Activated T-helper 17 cell treated with anti-CD3 and anti-CD28 coated beads, Interleukin-2, amount 50 U/mL, for 72 hours (primary cell): ENCODE measurements at places on chromosomes 3 and 15.

DNA sequence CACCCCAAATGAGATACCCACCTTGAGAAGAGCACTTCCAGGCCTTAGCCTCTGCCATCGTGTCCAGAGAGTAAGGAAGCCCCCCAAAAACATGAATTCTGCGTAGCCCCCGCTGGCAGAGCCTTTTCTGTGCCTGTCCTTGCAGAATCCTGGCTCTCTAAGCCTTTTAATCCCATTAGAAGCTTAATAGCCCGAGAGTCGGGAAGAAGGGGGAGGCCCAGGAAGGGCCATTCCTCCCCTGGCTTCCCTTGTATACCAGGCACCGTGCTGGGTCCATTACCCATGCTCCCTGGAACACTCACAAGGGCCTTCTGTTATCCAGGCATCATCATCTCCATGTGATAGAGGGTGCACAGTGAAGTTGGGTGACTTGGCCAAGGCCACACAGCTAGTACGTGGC, 7.1 kb downstream of the SPTBN5 start:
- ATAC-seq = no peak

DNA sequence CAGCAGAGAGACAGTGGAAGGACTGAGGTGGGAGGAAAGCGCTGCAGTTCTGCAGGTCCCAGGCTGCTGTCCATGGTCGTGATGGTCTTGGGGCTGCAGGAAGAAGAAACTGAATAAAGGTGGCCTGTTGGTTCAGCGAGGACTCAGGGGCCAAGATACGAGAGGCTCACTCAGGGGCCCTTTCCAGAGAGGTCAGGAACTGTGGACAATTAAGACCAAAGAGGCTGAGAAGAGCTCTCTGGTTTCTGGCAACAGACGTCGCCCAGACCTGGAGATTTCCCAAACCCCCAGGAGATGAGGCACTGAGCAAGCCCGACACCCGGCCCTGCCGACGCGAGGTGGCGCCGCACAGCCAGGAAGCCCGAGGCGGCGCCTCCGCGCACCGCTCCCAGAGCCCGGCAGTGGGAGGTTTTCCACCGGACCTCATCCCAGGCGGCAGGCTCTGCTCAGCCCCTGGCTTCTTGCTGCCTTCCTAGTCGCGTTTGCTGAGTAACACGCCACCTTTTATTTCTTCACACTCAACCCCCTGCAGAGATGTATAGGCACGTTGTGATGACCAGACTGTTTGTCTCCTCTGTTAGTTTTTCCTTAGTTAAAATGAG, 56.4 kb upstream of the ARRDC4 start:
- ATAC-seq = no peak

- ATAC-seq = no peak
Measured at GRCh38 chr15:84737005-84737404, 11.4 kb upstream of the ZNF592 start.

DNA sequence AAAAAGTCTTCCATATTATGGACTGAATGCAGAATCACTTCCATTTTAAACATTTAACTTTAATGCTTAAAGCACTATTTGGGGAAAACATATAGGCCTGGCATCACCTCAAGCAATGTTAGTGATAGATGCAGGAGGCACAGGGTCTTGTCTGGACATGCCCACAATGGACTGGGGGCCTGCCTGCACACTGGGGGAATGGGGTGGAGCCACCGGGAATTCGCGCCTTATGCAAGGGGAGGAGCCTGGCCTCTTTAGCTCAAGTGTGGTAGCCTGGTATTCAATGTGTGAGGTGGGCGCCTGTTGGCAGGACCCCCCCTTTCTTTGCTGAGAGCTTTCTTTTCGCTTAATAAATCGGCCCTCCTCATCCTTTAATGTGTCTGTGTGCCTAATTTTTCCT, 29.9 kb downstream of the ACKR4 start:
- ATAC-seq = no peak

- ATAC-seq = no peak
Measured at GRCh38 chr15:79349525-79349924, 38.6 kb downstream of the TMED3 start.

GRCh38 chr3:156433910-156434309, 121.0 kb downstream of the SSR3 start:
- ATAC-seq = peak; percentile 31

DNA sequence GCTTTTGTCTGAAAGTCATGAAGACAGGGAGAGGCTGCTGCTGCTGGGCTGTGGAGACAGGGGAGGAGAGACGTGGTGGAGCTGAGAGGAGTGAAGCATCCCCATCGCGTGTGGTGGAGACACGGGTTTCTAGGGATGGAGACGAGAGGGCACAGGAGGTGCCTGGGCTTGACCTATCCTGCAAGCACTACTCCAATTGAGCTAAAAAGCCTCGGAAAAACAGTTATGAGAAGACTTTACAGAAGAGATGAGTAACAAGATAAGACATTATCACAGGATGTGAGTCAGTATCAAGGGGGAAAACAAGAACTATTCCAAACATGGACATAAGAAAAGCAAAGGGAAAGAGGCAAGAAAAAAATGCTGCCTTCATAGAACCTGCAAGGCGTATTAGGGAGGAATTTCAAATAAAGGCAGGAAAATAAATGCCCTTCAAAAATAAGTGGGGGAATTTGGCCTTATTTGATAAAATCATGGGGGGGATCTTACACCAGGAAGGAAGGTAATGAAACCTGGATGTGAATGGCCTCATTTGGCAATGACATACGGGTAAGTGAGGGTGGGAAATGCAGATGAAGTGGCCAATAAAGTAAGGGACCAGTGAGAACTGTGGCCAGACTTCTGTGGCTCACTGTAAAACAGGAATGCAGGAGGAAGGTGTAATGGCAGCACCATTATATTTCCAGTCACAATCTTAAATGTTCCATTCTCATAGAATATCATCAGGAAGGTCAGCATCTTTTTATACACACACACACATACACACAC, 97.9 kb downstream of the PLD1 start:
- ATAC-seq = no peak
